Left renal pelvis (tissue), 4 donors: ENCODE measurements at places on chromosomes 7 and 10. TPM values are rescaled to one million over a fixed set of nuclear protein-coding genes. Genes with fewer than 3 reads are reported as not detected.

The BICC1 gene
- polyA plus RNA-seq = 90.2 TPM

The C10orf105 gene
- 0.61 TPM for polyA plus RNA-seq

The CDK14 gene
- 44.2 TPM for polyA plus RNA-seq

The TMUB1 gene
- polyA plus RNA-seq = 26.4 TPM

The EPO gene
- not detected for polyA plus RNA-seq

The KAZALD1 gene
- 12.4 TPM for polyA plus RNA-seq

DNA sequence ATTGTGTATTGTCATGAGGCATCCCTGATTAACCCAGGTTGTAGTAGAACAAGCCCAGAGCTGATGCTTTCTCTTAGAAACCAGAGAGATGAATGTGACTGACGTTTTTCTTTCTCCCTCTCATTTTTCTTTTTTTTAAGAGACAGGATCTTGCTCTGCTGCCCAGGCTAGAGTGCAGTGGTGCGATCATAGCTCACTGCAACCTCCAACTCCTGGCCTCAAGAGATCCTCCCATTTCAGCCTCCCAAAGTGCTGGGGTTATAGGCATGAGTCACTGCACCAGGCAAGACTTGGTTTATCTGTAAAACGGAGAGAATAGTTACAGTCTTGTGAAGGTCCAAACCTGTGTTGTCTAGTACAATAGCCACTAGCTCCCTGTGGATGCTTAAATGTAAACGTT lies 5.4 kb downstream of the LMTK2 start:
- DNase-seq = no peak

DNA sequence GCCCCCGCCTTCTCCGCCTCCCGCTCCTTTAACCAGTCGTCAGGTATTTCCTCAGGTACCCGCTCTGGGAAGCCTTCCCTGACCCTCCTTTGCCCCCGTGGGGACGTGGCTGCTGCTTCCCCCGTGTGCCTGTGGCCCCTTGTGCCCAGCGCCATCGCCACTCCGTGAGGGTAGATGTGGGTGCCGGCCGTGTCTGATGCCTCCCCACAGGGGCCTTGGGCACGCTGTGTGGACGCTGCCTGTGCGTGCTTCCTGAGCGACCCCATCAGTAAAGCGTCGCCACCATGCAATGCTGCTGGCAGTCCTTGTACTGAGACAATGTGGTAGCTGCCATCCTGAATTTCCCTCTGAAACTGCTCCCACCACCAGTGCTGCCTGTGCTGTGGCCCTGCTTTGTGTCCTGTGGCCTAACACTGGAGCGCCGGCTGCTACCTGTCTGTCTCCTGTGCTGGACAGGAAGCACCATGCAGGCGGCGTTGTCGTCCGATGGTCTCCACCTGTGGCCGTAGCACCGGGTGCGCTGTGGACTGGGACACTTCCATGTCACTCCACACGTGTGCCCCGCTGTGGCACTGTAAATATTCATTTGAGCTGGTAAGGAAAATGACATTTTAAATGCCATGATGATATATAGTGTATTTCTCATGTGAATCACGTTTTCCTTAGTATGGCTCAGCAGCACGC lies 213.8 kb downstream of the MGMT start:
- DNase-seq = no peak

DNA sequence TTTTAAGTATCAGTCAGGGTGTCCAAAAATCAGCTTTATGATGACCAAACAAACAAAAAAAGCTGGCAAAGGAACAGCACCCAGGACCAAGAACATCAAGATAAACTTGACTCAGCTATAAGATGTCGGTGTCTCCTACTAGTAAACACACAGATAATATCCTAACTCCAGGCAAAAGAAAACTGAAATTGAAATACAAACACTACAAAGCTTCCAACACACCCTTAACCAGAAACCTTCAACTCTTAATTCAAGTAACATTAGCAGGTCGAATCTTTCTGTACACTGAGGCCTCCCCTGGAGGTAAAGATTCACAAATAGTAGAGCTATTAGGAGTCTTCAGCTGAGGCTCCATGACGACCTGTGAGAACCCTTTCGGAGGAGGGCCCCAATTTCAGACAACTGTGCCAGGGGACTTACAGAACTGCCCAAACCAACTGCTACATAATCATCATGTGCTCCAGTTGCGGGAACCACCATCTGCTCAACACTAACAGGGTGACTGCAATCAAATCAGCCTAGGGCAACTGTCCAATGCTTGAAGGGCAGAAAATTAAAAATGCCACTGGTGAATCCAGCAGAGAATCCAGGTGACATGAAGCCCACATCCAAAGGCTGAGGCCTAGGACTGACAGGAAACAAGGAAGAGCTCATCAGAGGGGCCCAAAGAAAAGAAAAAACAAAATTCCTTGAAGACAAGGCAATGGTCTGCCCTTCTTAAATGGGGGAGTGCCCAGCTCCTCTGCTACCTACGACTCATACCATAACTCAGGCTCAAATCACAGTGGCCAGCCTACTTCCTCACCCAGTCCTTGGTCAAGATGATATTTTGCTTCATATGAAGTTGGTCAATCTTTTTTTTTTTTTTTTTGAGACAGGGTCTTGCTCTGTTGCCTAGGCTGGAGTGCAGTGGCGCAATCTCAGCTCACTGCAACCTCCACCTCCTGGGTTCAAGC lies 20.0 kb downstream of the XPNPEP1 start:
- DNase-seq = no peak

DNA sequence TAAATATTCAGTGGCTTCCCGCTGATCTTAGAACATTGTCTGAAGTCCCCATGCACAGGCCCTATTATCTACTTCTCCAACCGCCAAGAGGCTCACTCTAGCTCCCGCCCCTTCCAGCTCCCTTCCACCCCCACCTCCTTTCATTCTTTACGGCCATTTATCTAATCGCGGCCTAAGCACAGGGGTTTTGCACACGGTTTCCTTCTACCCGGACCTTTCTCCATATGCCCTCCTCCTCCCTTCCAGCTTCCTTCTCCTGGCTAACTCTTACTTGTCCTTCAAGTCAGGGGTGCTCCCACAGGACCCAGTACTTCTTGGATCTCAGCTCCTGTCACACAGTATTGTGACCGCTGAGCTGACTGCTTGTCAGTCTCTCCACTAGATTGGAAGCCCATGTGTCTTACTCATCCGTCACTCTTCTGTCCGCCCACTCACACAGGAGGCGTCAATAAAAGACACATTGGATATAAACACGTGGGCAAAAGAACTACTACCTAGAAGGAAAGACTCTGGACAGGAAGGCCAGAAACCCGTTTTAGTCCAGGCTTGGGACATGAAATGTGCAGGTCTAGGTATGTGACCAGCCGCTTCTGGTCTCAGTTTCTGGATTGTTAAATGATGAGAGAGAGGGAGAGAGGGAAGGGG lies 20.2 kb upstream of the HPS1 start:
- no peak for DNase-seq

- no peak for DNase-seq
These were observed 9.7 kb downstream of the FOXL3 start for GRCh38 chr7:299628-300027.

DNA sequence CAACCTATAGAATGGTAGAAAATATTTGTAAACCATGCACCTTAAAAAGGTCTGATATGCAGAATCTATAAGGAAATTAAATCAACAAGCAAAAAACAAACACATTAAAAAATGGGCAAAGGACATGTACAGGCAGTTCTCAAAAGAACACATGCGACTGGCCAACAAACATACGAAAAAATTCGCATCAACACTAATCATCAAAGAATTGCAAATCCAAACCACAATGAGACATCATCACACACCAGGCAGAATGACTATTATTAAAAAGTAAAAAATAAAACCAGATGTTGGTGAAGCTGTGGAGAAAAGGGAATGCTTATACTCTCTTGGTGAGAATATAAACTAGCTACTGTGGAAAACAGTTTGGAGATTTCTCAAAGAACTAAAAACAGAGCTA lies 33.2 kb downstream of the TMEM229A start:
- DNase-seq = no peak

DNA sequence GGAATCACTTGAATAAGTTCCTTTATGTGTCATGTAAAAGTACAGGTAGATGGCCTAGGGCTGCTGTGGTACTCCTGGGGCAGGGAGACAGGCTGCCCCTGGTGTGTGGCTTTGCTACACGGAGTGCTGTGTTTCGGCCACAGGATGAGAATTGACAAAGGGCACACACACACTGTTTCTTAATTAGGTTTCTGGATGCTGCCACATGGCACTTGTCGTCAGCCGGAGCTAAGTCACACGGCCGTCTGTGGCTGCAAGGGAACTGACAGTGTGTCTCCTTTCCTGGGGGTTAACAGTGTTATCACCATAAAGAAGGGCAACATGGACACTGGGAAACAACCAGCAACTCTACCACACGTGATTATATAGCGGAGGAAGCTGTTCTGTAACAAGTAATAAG lies 55.7 kb upstream of the CREB5 start:
- DNase-seq = no peak

GRCh38 chr10:107425931-107426553 lies 261.5 kb upstream of the SORCS1 start:
- no peak for DNase-seq
